Activated CD8-positive, alpha-beta T cell treated with anti-CD3 and anti-CD28 coated beads, Interleukin-2, amount 10 ng/mL, durations not matched to agents 7 days and 5 days (primary cell): ENCODE measurements at places on chromosomes 6 and 20. TPM values are rescaled to one million over a fixed set of nuclear protein-coding genes. Genes with fewer than 3 reads are reported as not detected.

Gene KCNK16
- not detected for total RNA-seq

Gene ANKRD66
- not detected for total RNA-seq

Gene PAX1
- total RNA-seq = not detected

Gene VWA7
- 6.4 TPM for total RNA-seq

Gene TPMT
- total RNA-seq = 6.1 TPM

Gene MUC21
- not detected for total RNA-seq

Gene CASS4
- total RNA-seq = 17.8 TPM

Gene ARMC2
- 10.9 TPM for total RNA-seq

Gene MOXD1
- total RNA-seq = not detected

Gene CALHM6
- total RNA-seq = 20.6 TPM

Gene WFDC8
- total RNA-seq = not detected

Gene CGA
- total RNA-seq = not detected

Gene PARD6B
- total RNA-seq = 4.3 TPM

Gene THEMIS
- 142 TPM for total RNA-seq

Gene SPDEF
- not detected for total RNA-seq

Gene ZNF334
- 1.1 TPM for total RNA-seq

Gene ADGRF1
- not detected for total RNA-seq

Gene HLA-DRB5
- 16.9 TPM for total RNA-seq

Gene TNFRSF21
- 0.23 TPM for total RNA-seq

Gene TSPO2
- total RNA-seq = not detected

Gene ANGPT4
- not detected for total RNA-seq

Gene SYNDIG1
- not detected for total RNA-seq

Gene TCP1
- 277 TPM for total RNA-seq

Gene FANCE
- total RNA-seq = 20.4 TPM
